Activated B cell treated with CpG ODN at 0.5 μM for 24 hours (primary cell): ENCODE measurements at places on chromosomes 2 and 18. TPM values are rescaled to one million over a fixed set of nuclear protein-coding genes. Genes with fewer than 3 reads are reported as not detected.

BMP10 gene
- total RNA-seq: not detected in 2 replicates

GAREM1 gene
- total RNA-seq: not detected in 2 replicates

SULT1C2 gene
- total RNA-seq: not detected in 2 replicates

CRIM1 gene
- total RNA-seq: 0.58 and 0.71 TPM in 2 replicates

IL37 gene
- not detected in 2 replicates for total RNA-seq

PROC gene
- total RNA-seq: not detected in 2 replicates
